ENCODE measurements at places on chromosomes 6 and 20.
A peak's percentile ranks its signal among the peaks of the same experiment; 100 is the strongest.

GRCh38 chr6:21596949-21597682 lies 3.6 kb downstream of the SOX4 start:
- DNase-seq, result peak; percentile 42

GRCh38 chr6:37686111-37686510 lies 11.6 kb downstream of the MDGA1 start:
- no peak for DNase-seq

DNA sequence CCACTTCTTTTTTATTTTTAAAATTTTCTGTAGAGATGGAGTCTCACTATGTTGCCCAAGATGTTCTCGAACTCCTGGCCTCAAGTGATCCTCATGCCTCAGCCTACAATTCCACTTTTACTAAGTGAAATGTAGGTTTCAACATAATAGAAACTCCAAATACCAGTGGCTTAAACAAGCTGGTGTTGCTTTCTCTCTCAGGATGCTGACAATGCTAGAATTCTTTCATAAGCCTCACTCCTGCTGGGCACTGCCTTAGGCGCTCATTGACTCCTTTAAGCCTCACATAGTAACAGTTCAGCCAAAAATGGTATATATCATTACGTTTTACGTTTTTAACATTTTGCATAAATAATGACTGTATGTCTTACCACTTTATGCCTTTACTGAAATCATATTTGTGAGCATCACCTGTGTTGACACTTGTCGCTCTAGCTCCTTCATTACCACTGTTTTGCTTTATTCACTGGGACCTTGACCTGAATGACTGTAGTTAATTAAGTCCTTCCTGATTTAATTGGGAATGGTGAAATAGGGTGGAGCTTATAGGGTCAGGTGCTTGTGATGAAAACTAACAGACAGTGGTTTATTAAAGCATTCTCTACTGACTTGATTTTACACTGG lies 3.9 kb upstream of the CST9 start:
- no peak for DNase-seq

GRCh38 chr6:42241915-42242314 lies 24.3 kb upstream of the MRPS10 start:
- DNase-seq, result no peak

- no peak for DNase-seq
These were observed 22.5 kb downstream of the NCOA3 start for GRCh38 chr20:47524015-47524784.

DNA sequence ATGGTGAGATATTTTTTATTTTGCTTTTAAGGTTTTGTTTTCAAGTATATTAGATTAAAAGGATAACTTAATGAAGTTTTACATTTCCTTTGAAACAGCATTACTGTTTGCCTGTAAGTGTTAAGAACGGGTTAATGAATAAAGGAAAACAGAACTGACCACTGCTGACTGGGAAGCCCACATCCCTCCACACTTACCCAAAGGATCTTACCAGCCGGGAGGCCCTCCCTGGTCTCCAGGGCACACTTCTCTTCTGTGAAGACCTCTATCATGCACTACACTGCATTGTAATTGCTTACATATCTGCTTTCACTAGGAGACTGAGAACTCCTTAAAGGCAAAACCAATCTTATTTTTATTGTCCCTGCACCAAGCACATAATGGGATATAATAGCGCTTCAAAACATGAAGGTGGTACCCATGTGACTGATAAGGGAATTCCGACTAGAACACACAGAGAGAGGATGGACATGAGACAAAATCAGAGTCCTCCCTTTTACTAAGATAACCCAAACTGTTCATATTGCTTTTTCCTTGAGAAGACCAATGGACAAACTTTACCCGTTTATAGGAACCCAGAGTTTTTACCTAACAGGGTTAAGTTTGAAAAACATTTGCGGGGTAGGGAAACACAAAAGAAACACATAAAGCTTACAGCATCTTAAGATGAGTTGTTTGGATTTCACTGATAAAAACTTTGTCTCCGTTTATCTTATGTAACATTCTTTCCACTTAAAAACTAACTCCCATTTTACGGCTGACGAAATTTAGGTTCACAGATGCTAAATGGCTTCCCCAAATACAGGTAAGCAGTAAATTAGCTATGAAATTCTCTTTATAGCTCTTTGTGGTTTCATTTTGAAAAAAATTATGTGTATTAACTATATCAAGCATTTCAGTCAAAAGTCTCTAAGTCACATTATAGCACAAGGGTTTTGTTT lies 8.7 kb downstream of the EZR start:
- no peak for DNase-seq

- DNase-seq, result no peak
These were observed 72.0 kb downstream of the LY86 start for GRCh38 chr6:6660339-6661045.

DNA sequence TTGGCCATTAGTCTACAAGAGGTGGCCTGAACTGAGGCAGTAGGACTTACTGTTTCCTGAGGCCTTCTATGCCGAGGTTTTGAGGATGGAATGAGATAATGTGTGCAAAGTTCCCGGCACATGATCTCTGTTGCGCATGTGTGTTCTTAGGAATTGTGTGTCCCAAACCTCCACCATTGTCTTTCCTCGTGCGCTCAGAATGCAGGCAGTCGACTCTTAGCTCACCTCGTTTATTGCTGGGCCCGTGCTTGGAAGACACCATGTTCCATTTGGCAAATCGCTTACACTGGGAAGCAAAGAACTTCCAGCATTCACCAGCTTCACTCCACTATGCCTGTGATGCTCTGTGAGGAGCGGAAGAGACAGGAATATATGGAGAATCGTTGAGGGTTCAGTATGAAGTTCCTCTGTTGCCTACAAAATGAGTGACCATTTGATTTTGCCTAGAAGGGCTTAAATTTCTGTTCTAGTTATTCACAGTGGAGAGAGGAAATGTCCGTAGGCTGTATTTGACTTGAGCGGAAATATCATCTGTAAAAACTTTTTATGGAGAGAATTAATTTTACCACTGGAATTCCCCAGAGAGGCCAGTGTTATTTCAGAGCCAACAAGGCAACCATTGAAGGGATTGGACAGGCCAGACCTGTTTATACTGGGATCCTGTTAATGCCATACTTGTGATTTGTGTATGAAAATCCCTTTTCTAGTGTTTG lies 75.7 kb upstream of the CLDN20 start:
- DNase-seq, result no peak

- no peak for DNase-seq
These were observed 14.0 kb upstream of the PLCB1 start for GRCh38 chr20:8118039-8118438.

GRCh38 chr20:41664584-41664983 lies 46.4 kb upstream of the CHD6 start:
- peak; percentile 10 for DNase-seq

DNA sequence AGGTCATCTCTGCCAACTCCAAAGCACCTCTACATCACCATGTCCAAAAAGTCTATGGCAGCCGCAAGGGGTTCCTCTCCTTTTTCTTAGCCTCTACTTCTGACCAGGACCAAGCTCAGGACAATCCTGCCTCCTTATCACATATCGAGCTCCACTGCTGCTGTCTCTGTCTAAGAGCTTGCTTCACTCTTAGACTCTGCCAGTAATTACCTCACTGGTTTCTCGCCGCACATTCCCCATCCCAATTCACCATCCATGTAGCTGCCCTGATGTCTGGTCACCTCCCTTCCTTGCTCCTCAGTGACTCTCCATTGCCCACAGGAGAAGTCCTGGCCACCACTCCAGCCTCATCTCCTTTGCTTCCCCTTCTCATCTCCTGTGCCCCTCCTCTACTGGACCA lies 24.1 kb upstream of the PI16 start:
- no peak for DNase-seq

GRCh38 chr6:140372064-140372463 lies 997.6 kb upstream of the CITED2 start:
- DNase-seq, result no peak

GRCh38 chr20:32521780-32522525 lies 63.2 kb downstream of the NOL4L start:
- DNase-seq, result no peak

DNA sequence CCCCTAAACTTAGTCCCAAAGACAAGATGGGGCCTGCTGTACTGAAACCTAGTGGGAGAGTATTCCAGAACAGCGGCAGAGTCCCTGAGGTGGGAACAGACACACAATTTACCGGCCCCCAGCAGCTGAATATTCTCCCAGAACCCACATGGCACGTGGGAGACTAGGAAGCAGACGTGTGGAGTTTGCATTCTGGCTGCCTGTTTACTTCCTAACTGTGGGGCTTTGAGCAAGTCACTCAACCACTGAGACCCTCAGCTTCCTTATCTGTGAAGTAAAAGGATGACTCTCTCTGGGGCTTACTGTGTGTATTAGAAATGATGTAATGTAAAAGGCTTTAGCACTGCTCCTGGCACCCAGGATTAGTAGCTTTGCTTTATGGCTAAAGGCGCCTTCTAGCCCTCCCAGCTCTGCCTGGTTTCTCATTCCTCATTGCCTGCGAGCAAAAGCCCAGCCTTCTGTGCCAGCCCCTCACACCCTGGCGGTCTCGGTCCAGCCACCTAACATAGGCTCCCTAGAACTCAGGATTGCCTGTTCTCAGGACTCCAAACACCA lies 353.1 kb downstream of the CDC5L start:
- DNase-seq, result no peak

GRCh38 chr6:35170891-35171290 lies 29.8 kb upstream of the TCP11 start:
- DNase-seq, result no peak

- no peak for DNase-seq
These were observed 333.2 kb downstream of the RIMS1 start for GRCh38 chr6:72219536-72219935.

- DNase-seq, result no peak
These were observed 1.6 kb downstream of the HLA-DQB1 start for GRCh38 chr6:32664827-32665362.

DNA sequence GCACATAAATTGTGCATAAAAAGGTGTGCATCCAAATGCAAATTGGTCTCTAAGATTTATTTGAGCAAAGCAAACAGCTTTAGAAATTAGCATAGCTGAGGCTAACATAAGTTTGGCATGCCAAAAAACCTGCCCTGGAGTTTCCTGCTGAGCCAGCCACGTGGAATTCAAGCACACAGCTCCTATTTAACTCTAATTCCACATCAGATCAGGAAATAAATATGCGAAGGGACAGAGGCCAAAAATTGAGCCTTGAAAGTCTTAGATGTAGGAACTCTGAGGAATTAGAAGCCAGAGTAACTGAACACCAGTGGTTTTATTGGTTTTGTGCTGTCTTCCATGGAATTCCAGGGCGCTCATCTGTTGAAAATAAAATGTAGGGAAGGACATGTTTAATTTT lies 19.6 kb downstream of the SOBP start:
- no peak for DNase-seq

GRCh38 chr20:45823949-45824835 lies 2.9 kb downstream of the TNNC2 start:
- DNase-seq, result no peak

DNA sequence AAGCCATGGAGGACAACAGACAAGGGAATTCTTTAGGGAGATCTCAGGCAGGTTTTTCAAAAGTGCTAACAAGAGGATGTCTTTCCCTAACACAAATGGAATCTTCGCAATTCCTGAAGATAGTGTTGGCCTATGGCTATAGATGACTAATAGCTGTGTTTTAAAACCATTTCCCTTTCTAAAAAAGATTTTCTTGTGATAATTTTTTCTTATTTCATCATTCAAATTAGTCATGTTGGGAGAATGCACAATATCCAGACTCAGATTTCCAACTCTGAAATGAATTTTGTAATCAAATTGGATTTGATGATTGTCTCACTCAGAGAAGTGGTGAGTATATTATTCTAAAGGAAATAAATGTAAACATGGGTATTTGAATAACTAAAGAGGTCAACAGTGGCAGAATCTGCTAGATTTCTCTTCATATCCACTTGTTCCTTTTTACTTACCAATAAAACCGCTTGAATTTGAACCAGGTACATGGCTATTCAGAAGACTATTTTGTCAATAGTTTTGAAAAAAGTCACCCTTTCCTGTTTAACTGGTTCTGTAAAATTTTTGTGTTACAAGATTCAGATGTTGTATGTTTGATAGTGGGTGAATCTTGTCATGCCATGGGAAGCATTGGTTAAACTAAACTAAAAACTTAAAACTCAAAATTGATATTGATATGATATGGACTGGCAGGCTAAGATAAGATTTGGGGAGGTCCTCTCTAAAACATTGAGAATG lies 1223.7 kb upstream of the EYS start:
- no peak for DNase-seq

- no peak for DNase-seq
These were observed 52.5 kb downstream of the MMUT start for GRCh38 chr6:49410564-49410963.

- no peak for DNase-seq
These were observed 57.8 kb downstream of the PPP1R3G start for GRCh38 chr6:5142915-5143314.

DNA sequence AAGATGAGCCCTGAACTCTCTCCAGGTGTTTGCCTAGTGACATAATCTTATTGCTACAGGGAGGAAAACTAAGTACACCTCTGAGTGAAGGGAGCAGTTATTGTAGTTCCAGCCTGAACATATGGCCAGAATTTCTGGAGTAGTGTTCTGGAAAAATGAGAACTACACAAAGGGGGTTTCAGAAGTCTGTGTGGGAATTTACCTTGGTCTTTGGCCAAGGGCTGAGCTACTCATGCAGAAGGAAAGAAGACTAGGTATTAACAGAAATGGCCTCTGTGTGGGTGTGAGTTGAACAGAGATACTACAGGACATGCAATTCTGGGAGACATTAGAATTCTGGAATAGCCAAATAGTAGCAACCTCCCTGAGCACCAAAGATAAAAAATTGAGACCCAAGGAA lies 1009.7 kb upstream of the GJE1 start:
- no peak for DNase-seq

DNA sequence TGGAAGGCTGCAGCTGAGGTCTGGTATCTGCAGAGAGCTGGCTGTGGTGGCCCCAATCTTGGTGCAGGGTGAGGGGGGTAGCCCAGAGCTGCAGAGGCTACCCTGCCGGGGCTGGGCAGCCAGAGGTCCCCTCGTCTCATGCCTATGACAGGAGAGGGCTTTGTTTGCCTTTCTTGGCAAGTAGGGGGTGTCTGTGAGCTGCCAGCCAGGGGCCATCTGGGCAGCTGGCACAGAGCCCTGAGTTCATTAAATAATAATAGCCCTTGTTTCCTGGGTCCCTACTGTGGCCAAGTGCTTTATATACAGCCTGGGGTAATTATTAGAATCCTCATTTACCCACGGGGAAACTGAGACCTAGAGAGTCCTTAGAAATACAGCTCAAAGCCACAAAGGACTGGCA lies 66.6 kb downstream of the EZR start:
- peak; percentile 93 for DNase-seq

- no peak for DNase-seq
These were observed 32.8 kb upstream of the KCNQ5 start for GRCh38 chr6:72589096-72589495.

- no peak for DNase-seq
These were observed 9.7 kb upstream of the QKI start for GRCh38 chr6:163404825-163405265.

DNA sequence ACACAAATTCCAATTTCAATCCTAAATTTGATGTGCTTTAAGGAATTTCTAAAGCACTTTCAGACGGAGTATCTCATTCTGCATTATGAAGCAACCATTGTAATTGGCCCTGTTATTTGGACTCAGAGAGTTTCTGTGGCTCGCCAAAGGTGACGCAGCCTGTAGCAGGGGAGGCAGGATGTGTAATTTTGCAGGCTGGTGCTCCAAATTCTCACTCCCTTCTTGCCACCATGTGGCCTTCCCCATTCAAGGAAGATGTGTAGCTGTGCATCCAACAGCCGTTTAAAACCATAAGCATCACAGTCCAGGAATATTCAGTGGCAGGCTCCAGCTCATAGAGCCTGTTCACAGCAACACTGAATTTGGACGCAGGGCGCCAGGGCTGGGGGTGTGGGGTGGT lies 45.8 kb downstream of the AGPAT4 start:
- DNase-seq, result no peak

All from putamen (tissue), 1 donor.